ENCODE measurements at places on chromosomes 16 and 17.

- DNase-seq = no peak
These were observed 6.6 kb upstream of the SETD6 start for GRCh38 chr16:58508671-58509251.

- DNase-seq = no peak
These were observed 5.1 kb downstream of the MVP start for GRCh38 chr16:29825145-29826044.

- DNase-seq = peak; percentile 39
These were observed 2.7 kb upstream of the TMIGD1 start for GRCh38 chr17:30336369-30337171.

- no peak for DNase-seq
These were observed 8.0 kb upstream of the STX4 start for GRCh38 chr16:31025339-31025738.

GRCh38 chr17:19723964-19724363, 7.6 kb upstream of the SLC47A2 start:
- DNase-seq = no peak

DNA sequence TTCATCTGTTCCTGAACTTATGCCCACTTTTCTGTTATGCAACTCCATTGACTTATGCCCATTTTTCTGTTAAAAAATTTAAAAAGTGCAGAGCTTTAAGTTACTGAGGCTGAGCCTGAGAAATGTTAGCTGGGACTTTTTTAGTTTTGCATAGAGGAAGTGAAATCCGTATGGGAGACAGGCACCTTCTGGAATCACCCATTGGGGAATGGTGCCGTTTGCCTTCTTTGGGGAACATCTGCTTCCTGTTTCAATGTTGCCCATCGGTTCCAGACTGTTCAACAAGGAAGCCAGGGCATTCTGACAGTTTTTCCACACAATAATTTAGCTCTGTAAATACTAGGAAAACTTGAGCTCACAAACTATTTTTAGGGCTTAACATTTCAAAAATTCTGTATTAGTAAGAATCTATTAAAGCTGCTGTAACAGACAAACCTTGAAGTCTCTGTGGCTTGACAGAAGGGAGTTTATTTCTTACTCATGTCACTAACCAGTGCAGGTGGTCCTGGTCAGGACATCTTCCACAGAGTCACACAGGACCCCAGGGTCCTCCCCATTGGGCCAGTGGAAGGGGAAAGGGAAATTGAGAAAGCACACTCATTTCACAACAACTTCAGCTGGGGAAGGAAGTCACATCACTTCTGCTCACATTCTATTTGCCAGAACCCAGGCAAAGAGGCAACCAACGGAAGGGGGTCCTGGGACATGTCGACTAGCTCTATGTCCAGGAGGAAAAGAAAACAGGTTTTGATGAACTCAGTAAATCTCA, 17.2 kb downstream of the PRKCB start:
- DNase-seq = no peak

- DNase-seq = no peak
These were observed 40.4 kb upstream of the CORO6 start for GRCh38 chr17:29663155-29663554.

DNA sequence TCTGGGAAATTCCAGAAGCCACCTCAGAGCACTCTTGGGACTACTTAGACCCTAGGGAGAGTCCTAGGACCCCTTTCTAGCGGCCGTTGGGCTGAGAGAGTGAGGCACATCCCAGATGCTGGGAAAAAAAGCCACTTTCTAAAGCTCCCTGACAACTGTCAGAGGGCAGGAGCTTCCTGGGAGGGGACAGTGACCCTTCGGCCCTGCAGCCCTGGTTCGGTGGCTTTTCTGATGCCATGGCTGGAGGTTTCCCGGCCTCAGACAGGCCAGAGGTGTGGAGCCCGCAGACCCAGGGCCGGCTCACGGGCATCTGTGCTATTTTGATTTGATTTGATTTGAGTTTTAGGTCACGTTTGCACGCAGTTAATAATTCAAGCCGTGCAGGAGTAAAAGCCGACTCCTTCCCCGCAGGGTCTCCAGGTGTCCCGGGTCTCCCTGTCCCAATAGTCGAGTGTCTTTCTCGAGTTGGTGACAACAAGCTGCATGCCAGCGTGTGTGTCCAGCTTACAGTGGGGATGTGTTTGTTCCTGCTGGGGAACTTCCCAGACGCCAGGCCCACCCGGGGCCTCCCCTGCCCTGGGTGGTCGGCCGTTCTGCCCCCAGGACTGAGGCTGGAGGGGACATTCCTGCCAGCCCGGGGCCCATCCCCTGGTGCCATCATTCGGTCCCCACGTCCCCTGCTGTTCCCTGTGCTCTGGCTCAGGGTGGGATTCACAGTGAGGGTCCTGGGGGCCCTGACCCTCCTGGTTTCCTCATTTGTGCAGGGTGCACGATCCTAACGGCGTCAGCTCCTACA, 1.0 kb upstream of the CBFA2T3 start:
- no peak for DNase-seq

DNA sequence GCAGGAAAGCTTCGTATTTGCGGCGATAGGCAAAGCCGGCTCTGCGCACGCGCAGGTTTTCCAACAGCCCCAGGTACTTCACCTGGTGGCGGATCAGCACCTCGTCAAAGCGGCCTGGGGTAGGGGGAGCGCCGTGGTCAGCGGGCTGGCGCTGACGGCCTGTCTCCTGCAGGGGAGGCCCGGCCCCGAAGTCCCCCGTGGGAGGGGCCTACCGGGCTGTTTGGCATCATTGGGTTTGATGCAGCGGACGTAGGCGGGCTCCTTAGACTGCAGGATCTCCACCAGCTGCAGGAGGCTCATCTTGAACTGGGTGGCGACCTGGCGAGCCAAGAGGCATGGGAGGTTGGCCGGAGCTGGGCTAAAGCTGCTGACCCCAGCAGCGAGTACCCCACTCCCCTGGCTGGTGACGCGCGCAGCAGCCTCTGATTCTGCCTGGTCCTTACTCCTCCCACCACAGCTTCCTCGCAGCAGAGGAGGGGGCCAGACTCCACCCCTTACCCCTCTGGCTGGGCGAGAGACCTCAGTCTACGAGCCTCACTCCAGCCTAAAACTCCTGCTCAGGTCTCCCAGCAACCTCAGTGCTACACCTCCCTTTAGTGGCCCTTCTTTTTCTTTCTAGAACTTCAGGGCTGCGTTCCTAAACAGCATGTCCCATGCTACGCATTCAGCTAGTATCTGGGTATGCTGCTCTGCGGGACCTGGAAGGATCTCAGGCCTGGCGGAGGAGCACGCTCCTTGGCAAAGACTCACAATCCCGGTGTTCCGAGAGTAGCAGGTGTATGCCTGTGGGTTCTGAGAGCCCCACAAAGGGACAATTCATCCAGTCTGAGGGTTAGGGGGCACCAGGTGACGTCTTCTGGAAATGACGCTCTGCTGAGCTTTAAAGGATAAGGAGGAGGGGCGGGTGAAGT, 16.1 kb upstream of the CRK start:
- no peak for DNase-seq

GRCh38 chr17:67467500-67468455, 90.7 kb downstream of the PITPNC1 start:
- no peak for DNase-seq

DNA sequence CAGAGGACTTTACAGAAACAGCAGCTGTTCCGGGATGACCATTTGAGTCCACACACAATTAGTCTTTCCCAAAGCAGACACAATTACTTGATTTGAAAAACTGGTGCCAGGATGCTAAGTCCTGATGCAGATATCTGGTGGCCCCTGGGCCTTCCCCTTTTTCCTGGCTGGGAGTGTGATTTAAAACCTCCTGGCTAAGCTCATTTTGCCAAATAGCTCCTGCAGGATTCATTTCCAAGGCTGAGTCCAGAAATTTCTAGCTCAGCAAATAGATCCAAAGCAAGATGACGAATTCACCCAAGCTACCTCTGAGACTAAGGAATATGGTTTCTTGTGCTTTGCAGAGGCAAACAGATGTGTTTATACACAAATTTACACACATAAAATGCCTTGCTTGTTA, 422.2 kb downstream of the CA10 start:
- DNase-seq = no peak

- DNase-seq = no peak
These were observed 461.7 kb upstream of the HSBP1 start for GRCh38 chr16:83345846-83346640.

DNA sequence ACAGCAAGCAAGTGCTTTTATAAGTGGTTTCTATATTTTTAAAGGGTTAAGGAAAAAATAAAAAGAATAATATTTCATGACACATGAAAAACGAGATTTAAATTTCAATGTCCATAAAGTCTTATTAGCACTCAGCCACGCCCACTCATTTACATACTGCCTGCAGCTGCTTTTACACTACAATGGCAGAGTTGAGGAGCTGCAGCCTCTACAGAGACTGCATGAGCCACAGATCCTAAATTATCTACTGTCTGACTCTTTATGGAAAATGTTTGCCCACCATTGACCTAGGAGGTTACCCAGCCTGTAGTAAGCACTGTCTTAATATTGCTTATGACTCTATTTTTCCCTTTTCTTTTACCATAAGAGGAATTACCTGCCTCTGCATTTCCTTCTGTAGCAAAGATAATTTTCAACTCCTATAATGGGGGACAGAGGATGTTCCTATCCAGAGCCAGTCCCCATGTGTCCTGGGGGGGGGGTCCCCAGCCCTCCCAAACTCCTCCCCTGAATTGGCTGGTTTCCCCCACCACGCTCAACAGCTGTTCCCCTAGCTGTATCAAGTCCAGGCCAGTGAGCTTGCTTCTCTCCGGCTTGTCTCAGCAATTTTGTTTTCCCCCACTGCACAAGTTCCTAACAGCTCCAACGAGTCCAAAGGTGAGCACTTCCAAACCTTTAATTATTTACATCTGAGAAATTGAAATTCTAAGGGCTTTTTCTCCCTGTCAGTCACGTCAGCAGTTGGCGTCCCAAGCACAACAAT, 139.4 kb upstream of the ERCC4 start:
- DNase-seq = no peak

- DNase-seq = no peak
These were observed 276.0 kb downstream of the MAP2K6 start for GRCh38 chr17:69690531-69690930.

DNA sequence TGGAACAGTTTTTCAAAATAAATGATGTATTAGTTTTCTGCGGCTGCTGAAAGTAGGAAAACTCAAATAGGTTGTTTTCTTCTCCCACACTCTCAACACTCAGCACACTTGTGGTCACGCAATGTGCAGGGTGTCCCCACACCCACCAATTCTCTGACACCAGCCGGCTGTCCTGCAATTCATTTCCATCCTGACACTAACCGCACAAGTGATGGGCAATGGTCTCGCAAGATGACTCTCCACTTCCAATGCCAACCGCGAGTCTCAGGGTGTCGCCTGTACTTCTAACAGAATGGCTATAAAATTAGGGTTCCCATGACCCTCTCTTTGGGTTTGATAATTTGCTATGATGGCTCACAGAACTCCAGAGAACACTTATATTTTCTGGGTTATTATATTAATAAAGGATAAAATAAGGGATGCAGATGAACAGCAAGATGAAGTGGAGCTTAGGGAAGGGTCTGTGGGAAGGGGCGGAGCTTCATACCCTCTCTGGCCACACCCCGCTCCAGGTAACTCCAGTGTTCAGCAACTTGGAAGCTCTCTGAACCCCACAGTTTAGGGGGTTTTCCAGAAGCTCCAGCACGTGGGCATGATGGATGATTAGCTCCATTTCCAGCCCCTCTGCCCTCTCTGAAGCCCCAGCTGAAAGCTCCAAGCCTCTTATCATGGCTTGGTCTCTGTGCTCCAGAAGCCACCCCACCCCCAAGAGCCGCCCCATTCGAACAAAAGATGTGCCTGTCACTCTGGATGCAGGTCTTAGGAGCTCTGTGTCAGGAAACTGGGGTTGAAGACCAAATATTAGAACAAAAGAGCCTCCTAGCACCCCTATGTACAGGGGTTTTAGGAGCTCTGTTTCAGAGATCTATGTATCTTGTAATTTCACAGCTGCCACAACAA, 19.8 kb downstream of the TAF1C start:
- DNase-seq = peak; percentile 36

- DNase-seq = no peak
These were observed 78.4 kb downstream of the ABCC1 start for GRCh38 chr16:16027728-16028310.

- no peak for DNase-seq
These were observed 23.7 kb downstream of the ARHGAP23 start for GRCh38 chr17:38451840-38452529.

GRCh38 chr17:81339534-81340296, 44.6 kb upstream of the SLC38A10 start:
- DNase-seq = no peak

GRCh38 chr17:4945944-4946280, 2.4 kb downstream of the PFN1 start:
- no peak for DNase-seq

DNA sequence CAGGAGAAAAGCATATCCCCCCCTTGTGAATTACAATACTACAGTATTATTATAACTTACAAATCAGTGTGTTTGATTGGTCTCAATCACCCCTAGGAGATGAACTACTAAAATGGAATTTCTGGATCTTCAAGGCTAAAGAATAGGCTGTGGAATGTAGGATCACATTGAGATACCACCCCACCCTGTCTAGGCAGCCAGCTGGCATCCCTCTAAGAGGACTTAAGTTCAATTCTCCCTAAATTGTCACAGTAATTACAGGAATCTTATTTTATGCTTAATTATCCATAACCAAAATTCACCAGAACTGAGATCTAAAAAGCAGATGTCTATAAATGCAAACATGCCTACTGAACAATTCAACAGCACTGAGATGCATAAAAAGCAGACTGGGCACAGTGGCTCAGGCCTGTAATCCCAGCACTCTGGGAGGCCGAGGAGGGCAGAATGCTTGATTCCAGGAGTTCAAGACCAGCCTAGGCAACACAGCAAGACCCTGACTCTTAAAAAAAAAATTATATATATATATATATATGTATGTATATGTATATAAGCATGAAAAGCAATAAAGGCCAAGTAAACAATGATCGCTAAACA, 12.0 kb downstream of the AP1G1 start:
- DNase-seq = no peak

GRCh38 chr16:11396241-11397048, 51.2 kb downstream of the RMI2 start:
- peak; percentile 33 for DNase-seq

GRCh38 chr17:15006421-15007128, 258.6 kb downstream of the PMP22 start:
- no peak for DNase-seq

GRCh38 chr17:77890771-77891170, 67.7 kb upstream of the TNRC6C start:
- DNase-seq = no peak

- DNase-seq = no peak
These were observed 58.2 kb upstream of the HAPSTR1 start for GRCh38 chr16:9033125-9033830.

GRCh38 chr17:64596439-64596838, 65.7 kb downstream of the SMURF2 start:
- no peak for DNase-seq

- no peak for DNase-seq
These were observed 185.5 kb upstream of the SOX9 start for GRCh38 chr17:71935341-71935740.
